ENCODE measurements at places on chromosomes 1 and 21. TPM values are rescaled to one million over a fixed set of nuclear protein-coding genes. Genes with fewer than 3 reads are reported as not detected.

- DNase-seq = peak; percentile 34
These were observed 35.6 kb downstream of the LYST start for GRCh38 chr1:235831148-235831547.

- no peak for DNase-seq
These were observed 38.8 kb downstream of the RIPK4 start for GRCh38 chr21:41727784-41728763.

- no peak for DNase-seq
These were observed 9.1 kb upstream of the GUCA2B start for GRCh38 chr1:42143896-42144710.

GRCh38 chr1:202244841-202245261, 51.3 kb downstream of the LGR6 start:
- no peak for DNase-seq

DNA sequence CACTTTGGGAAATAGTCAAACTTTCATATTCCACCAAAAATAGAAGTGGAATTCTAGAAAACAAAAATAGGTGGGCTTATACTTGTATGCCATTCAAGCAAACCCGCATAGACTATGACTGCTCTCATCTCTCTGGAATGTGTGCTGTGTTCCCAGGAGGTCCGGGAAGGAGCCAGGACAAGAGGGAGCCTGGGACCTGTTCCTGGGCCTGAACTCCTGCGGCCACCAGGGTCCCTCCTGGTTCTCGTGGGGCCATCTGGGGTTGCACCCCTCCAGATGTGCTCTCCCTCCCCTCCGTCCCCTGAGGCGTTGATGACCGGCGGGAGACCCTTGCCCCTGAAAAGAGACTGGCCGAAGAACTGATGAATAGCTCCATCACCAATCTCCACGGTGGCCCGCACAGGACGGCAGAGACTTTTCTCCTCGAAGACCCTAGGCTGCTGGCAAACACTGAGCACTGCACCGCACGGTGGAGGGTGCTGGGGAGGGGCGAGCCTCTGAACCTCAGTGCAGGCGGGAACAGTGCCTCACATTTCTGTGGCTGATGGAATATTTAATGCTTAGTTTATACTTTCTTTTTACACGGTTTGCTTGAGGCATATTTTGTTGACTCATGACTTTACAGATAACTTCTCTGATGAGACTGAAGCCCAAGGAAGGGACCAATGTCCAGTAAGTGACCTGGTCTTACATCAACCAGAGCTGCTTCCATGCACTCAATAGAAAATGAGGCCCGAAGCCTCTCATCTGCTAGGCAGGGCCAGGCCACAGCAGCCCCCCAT, 9.6 kb upstream of the ADARB1 start:
- DNase-seq = no peak

The BRWD1 gene
- 34.2 TPM for total RNA-seq

The MEGF6 gene
- 11.6 TPM for total RNA-seq

The CLIC6 gene
- 11.2 TPM for total RNA-seq

GRCh38 chr21:29304597-29304996, 5.9 kb downstream of the BACH1 start:
- no peak for DNase-seq

DNA sequence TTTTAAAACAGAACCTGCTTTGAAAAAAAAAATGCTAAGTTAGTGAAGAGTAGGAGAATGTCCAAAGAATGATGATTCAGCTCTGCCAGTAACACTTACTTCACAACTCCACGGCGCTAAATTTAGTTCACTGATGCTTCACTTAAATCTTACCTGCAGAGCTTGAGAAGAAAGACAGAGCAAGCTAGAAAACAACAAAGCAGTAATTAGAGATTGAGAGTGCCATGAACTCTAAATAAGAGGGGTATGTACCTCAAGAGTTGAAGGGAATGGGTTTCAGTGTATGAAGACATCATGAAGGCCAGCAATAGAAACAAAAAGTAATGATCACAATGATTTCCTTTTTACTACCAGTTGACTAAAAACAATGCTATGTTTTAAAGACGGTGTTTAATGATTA, 32.8 kb downstream of the EPRS1 start:
- DNase-seq = no peak

GRCh38 chr1:159935719-159936272, 9.6 kb downstream of the IGSF9 start:
- no peak for DNase-seq

DNA sequence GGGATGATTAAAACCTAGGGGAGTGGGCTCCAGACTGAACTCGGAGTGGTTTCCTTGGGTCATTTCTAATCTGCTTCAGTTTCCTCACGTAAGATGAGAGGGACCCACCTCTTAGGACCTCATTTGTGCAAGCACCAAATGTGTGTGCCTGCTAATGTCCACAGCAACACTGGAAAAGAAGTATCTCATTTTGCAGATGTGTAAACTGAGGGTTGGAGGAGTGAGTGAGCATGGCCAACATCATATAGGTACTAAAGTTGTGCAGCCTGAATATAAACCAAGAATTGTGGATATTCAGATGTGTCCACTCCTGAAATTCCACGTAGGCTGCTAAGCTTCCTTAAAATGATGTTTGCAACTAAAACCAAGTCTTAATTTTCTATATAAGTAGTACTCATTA, 51.7 kb downstream of the GADD45A start:
- DNase-seq = no peak

The C1orf87 gene
- total RNA-seq = not detected

All from left ventricle myocardium superior (tissue), 1 donor.